ENCODE measurements at places on chromosomes 7 and 10.

- DNase-seq, result peak; percentile 100
Observed at GRCh38 chr10:110918643-110919348, at the start of gene BBIP1. Gene BBIP1, minus strand, starts transcription at chr10:110919180. Its CDS starts 1,023 bp downstream, at chr10:110918157.

DNA sequence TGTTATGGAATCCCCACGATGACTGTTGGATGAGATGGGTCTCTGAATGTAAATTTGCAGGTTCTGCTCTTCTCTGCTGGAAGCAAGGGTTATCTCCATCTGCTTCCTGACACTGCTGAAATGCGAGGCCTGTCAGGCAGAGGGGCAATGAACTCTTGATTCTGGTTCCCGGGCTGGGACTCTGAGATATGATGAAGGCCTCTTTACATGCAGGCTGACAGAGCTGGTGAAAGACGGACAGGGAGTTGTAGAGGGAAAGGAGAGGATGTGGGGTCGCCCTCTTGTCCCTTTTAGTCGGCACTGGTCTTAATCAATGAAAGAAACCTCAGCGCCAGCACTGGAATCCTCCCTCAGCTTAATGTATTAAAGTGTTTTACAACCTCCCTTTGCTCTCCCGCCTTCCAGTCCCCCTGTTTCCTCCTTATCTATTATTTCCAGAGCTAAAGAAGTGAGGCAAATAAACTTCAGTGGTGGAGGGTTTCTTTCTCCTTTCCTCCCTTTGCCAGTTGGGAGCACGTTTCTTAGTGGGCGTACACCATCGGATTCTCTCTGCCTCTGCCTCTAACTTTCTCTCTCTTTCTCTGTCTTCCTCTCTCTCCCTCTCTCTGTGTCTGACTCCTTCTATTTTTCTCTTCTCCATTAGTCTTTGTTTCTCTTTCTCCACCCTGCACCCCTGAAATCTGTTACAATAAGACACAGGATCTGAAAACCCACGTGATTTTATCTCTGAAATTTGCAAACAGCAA lies 145.6 kb downstream of the BAMBI start:
- no peak for DNase-seq

- DNase-seq, result no peak
Observed at GRCh38 chr7:101125989-101126650, 784 bp upstream of the SERPINE1 start.

GRCh38 chr10:93790439-93790838 lies 32.7 kb downstream of the LGI1 start:
- no peak for DNase-seq

- no peak for DNase-seq
Observed at GRCh38 chr10:78476156-78476555, 442.5 kb downstream of the RPS24 start.

- no peak for DNase-seq
Observed at GRCh38 chr7:113161050-113161449, 42.7 kb upstream of the SMIM30 start.

GRCh38 chr7:104928721-104929400 lies 85.1 kb upstream of the KMT2E start:
- no peak for DNase-seq

- DNase-seq, result no peak
Observed at GRCh38 chr7:39133088-39133487, 155.4 kb downstream of the POU6F2 start.

GRCh38 chr10:32068569-32068968 lies 12.3 kb upstream of the KIF5B start:
- DNase-seq, result no peak

DNA sequence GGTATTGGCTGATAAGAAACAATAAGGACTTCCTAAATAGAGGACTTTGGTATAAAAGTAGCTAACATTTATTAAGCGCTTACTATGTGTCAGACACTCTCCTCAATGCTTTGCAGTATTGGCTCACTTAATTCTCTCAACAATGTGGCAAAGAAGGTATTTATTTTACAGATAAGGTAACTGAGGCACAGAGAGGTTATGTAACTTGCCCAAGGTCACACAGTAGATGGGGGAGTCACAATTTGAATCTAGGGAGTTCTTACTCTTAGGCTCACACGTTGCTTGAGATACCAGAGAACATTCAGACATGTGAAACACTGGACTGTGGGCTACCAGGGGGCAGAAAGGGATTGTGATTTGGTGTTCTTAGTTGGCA lies 60.8 kb upstream of the GPR158 start:
- no peak for DNase-seq

DNA sequence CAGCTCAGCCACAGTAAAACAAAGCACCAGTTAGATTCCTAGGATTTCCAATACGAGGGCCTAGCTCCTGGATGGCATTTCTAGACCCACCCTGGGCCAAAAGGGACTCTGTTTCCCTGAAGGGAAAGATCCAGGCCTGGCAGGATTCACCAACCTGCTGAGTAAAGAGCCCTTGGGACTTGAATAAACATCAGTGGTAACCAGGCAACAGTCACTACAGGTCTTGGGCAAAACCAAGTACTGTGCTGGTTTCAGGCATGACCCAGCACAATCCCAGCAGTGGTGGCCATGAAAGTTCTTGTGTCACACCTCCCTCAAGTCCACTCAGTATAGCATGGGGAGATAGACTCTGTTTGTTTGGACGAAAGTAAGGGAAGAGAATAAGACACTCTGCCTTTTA lies 31.0 kb upstream of the STARD3NL start:
- DNase-seq, result no peak

- no peak for DNase-seq
Observed at GRCh38 chr10:24207781-24208611, 942 bp upstream of the KIAA1217 start.

- DNase-seq, result no peak
Observed at GRCh38 chr7:79064187-79064823, 389.2 kb downstream of the MAGI2 start.

DNA sequence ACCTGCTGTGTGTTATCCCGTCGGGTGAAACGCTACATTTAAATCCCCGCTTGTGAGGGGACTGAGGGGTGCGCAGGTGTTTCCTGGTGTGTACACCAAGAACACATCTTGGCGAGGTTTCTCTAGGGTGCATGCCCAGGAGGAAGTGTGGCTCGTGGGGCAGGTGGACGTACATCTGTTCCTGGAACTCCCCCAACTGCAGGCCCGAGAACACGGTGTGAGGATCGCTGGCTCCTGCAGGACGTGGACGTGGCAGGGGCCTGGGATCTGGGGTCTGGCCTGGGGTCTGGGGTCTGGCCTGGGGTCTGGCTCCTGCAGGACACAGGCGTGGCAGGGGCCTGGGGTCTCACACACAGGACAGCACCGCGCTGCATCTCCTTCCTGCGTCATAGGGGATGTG lies 10.1 kb downstream of the KNDC1 start:
- DNase-seq, result no peak

GRCh38 chr10:132420469-132420980 lies 23.5 kb downstream of the PWWP2B start:
- DNase-seq, result no peak

DNA sequence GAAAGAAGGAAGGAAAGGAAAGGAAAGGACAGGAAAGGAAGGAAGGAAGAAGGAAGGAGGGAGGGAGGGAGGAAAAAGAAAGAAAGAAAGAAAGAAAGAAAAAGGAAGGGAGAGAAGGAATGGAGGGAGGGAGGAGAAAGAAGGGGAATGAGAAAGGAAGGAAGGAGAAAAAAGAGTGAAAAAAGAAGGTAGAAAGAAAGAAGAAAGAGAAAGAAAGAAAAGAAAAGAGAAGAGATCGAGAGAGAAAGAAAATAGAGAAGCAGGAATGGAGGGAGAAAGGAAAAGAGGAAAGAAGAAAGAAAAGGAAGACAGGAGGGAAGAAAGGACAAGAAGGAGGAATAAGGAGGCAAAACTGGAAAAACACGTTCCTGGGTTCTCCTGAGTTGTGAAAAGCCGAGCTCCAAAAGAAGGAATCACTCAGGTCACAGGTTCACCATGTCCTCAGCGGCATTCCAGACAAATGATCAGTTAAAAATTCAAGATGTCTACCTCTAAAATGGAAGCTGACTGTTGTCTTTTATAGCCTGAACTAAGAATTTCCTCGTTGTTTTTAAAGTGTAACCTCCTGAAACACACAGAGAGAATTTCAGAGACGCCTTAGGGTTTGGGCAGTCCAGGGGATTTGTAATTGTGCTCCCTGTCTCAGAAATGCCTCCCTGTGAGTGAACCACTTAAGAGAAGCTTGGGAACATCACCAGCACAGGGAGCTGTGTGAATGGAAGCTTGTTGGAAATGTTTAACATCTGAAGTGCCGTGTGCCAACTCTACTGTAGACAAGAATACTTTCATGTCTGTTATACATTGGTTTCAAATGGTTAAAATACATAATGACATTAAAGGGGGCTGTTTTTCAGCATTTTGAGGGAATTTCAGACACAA lies 80.7 kb downstream of the INHBA start:
- no peak for DNase-seq

GRCh38 chr10:47340608-47341170 lies 7.5 kb upstream of the RBP3 start:
- no peak for DNase-seq

GRCh38 chr10:35565602-35566081 lies 39.5 kb upstream of the GJD4 start:
- no peak for DNase-seq

DNA sequence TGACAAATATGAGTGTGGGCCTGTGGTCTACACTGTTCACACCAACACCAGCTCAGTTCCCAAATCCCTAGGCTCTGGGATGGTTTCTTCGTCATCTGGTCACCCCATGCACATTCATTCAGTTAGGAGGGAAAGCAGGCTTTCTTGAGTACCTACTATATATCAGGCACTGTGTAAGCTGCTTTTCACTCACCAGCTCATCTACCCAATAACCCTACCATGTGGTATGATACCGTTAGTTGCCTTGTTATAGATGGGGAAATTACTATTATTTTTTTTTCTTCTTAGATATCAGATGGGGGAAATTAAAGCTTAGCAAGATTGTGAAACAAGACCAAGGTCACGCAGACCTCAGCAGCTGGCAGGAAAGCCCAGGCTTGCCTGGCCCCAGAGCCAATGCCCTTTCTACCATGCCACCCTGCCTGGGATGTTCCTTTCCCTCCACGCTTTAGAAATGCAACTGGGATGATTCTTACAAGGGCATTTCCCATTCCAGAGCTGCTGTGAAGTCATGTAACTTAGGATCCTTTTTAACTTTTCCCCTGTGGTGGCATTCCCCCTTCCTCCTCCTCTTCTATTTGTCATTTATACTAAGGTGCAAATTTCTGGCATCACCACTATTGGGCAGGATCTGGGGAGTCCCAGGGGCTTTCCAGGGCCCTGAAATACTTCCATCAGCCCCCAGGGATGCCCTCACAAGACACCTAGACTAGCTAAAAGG lies 93.1 kb upstream of the EFCAB10 start:
- no peak for DNase-seq

DNA sequence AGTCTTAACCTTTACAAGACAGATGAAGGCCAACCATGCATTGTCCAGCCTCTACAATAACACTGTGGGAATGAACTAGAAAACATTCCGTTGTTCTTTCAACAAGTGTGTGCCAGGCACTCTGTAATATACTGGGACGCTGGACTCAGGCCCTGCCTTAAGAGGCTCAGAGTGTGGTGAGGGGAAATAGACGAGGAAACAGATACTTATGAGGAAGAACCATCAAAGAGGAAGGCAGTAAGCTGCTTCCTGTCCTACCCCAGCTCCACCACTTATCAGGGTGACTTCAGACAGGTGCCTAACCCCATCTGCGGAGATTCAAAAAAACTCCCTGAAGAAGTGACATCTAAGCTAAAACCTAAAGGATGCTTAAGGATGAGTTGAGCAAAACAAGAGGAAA lies 8.9 kb upstream of the TRIM8 start:
- no peak for DNase-seq

- no peak for DNase-seq
Observed at GRCh38 chr10:98045785-98046389, 15.5 kb upstream of the CRTAC1 start.

DNA sequence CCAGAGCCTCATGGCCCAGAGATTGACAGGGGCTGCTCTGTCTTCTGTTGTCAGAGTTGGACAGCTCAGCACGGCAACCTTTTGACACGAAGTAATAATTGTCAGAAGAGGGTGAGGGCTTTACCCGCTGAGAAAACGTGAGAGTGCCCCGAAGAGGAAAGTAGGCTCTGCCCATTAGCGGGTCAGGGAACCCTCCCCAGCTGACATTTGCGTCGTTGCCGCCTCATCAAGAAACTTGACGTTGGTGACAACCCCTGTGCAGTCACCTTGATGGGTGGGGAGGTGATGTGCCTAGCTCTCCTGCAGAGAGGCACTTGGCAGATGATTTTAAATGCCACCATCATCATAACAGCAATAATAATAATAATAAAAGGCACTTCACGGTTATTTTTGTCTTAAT lies 202.1 kb downstream of the USP6NL start:
- DNase-seq, result no peak

DNA sequence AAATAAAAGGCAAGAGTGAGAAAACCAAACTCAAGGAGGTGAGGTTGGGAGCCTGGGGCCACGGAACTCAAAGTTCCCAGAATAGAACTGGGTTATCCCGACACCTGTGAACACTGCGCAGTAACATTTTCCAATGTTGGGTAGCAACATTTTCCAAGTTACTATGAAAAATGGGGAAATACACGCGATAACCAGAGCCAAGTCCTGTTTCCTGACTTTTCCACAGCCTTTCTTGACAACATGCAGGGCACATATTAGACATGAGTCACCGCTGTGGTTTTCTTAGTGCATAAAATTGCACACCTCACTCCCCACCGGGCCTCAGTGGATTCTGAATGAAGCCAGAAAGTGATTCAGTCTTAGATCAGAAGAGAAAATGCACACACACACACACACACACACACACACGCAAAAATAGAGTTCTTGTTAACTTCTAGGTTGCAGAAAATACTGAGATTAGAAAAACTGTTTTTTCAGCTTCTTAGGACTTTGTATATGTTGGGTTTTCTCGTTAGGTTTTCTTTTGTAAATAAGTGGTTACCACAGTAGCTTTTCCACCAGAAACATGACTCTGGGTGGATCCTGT lies 70.0 kb downstream of the CAMK1D start:
- DNase-seq, result peak; percentile 98

- DNase-seq, result no peak
Observed at GRCh38 chr7:2072042-2072441, 160.7 kb downstream of the MAD1L1 start.

GRCh38 chr10:83952314-83952713 lies 187.0 kb upstream of the GHITM start:
- no peak for DNase-seq

DNA sequence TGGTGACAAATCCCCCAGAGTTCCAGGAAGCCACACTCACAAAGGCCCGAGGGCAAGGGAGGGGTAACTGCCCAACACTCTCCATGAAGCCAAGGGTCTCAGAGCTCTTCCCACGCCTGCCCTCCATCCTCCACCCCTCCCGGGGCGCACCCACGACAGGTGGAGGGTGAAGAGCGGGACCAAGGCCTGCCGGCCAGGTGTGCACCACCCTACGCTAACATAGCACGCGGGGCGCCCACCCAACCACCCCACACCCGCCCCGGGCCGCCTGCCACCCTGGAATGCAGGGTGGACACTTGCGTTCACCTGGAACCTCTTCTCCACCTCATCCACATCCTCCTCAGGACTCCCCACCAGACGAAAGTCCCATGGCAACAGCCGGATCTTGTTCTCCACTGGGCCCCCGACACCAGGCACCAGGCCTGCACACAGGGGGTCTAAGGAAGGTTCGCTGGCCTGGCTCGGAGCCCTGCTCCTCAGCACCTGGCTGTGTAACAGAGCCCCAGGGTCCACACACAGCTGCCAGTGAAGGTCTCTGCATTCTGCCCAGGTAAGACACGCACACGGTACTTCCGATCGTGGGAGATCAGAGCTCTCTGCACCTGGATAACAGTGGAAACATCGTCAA lies 32.7 kb downstream of the MAD1L1 start:
- no peak for DNase-seq

- no peak for DNase-seq
Observed at GRCh38 chr10:113739031-113739430, 12.5 kb upstream of the PLEKHS1 start.

All from AG09309 (cell line).